Immature natural killer cell (primary cell): ENCODE measurements at places on chromosomes 13 and 19. TPM values are rescaled to one million over a fixed set of nuclear protein-coding genes. Genes with fewer than 3 reads are reported as not detected.

CAMSAP3 gene
- polyA plus RNA-seq = not detected

SPACA4 gene
- polyA plus RNA-seq = not detected

- no peak for DNase-seq
Measured at GRCh38 chr19:34393031-34393430, 11.2 kb upstream of the PDCD2L start.

DNA sequence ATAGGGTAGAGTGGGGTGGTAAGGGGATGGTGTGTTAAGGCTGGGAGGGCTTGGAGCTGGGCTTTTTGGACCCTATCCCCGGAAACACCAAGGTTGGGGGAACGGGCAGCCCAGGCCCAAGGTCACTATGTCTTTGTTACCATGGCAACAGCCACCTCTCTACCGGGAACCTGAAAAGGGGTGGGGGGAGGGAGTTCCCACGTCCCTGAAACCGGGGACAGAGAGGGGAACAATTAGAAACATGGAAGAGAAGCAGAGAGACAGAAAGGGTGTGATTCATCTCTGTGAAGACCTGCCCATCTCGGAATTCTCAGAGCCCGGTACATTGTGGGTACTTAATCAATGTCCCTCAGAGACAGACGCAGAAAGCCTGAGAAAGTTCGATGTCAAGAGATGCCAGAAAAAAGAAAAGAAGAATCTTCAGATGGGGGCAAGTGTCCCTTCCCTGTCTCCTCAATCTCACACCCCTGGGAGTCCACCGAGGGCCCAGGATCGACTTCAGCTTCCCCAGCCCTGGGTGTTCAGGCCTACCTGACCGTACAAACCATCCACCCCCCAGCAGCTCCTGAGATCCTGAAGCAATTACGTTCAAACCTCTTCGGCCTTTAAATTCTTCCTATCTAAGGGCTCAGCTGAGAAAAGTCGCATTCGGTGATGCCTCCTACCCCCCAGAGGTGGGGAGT is 6.8 kb upstream of the LRFN1 start:
- no peak for DNase-seq

PRR22 gene
- not detected for polyA plus RNA-seq

BEST2 gene
- polyA plus RNA-seq = not detected

MTIF3 gene
- 77.7 TPM for polyA plus RNA-seq

DNA sequence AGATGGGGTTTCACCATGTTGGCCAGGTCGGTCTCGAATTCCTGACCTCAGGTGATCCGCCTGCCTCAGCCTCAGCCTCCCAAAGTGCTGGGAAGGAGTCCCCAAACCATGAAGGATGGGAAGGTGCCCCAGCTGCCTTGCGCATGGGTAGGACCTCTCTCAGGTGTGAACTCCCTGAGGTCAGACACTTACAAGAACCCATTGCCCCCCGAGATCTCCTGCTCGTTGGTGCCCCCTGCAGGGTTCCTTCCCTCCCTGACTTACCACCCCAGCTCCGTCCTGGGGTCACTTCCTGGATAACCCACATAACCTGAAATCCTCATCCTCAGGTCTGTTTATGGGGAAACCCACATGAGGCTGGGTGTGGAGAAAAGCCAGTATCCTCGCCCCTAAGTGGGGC is 41.7 kb downstream of the UNC13A start:
- DNase-seq = no peak

GRCh38 chr13:80050252-80050651 is 290.7 kb downstream of the SPRY2 start:
- DNase-seq = no peak

GRCh38 chr13:70128098-70128497 is 19.8 kb upstream of the KLHL1 start:
- DNase-seq = no peak

DNA sequence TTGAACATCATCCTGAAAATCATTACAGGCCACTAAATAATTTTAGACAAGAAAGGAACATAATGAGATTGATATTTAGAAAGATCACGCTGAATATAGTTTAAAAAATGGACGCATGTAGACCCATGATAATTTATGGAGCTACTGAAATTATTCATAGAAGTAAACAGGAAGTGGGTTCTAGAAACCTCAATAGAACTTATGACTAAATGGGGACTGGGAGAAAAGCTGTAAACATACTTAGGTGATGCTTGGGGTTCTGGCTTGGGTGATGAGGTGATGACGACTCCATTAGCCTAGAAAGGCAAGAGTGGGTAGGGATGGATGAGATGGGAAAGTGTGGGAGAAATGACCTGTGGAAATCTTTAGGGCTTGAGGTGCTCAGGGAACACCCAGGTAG is 484.0 kb downstream of the MYO16 start:
- DNase-seq = no peak

DNA sequence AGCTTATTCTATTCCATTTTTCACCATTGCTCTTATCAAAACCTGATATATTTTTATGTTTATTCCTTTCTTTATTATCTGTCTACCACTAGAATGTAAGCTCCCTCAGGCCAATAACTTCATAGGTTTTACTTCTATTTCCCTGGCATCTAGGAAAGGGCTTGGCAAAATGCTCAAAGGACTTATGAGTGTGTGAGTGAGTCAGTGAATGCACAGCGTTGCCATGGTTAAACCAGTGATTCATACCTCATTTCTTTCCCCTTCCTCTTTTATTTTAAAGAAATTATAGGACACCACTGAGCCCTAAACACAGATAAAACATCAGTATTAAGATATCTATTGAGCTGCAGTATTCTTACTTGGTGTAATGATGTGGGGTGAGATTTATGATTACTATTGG is 162.1 kb downstream of the GPC6 start:
- no peak for DNase-seq

GRCh38 chr13:94233401-94233800 is 246.1 kb downstream of the DCT start:
- no peak for DNase-seq

- DNase-seq = peak; percentile 66
Measured at GRCh38 chr19:35509018-35509652, 4.3 kb downstream of the DMKN start.

DNA sequence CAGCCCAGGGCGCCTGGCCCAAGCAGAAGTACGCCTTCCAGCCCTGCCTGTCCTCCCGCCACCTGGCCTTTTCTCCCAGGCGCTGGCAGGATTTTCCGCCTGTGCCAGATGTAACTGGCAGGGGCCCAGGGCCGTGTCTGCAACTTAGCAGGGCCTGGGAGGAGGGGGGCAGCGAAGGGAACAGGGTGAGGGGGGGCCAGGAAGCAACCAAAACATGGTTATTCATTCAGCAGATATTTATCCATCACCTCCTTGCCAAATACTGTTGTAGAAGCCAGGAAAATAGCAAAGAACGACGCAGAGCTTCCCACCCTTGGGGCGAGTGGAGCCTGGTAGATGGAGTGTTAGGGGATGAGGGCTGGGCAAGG is 5.6 kb downstream of the TLE6 start:
- DNase-seq = no peak

GRCh38 chr13:52686376-52686775 is 33.7 kb downstream of the SUGT1 start:
- no peak for DNase-seq

- peak; percentile 78 for DNase-seq
Measured at GRCh38 chr19:17292301-17293074, 10.7 kb downstream of the ABHD8 start.

ZNF724 gene
- not detected for polyA plus RNA-seq

DNA sequence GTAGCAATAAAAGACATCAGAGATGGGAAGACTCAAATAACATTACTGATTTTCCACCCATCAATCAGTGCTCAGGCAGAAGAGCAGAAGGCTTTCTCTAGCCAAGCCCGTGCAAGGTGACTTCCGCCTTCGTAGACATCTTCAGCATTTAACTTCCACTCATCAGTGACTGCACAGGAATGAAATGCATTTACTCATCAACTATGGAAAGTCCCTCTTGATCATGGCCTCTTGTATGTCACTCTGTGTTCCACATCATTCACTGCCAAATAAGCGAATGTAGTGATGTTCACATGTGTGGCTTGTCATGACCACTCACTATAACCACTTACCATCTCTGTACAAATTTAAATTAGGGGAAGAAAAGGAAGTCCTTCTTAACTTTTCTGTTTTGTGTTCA is 49.4 kb downstream of the SACS start:
- no peak for DNase-seq

- DNase-seq = no peak
Measured at GRCh38 chr13:47628666-47629065, 372.4 kb downstream of the SUCLA2 start.

ZNF439 gene
- not detected for polyA plus RNA-seq

GRCh38 chr13:48579165-48579918 is 46.5 kb upstream of the RCBTB2 start:
- DNase-seq = no peak

DNA sequence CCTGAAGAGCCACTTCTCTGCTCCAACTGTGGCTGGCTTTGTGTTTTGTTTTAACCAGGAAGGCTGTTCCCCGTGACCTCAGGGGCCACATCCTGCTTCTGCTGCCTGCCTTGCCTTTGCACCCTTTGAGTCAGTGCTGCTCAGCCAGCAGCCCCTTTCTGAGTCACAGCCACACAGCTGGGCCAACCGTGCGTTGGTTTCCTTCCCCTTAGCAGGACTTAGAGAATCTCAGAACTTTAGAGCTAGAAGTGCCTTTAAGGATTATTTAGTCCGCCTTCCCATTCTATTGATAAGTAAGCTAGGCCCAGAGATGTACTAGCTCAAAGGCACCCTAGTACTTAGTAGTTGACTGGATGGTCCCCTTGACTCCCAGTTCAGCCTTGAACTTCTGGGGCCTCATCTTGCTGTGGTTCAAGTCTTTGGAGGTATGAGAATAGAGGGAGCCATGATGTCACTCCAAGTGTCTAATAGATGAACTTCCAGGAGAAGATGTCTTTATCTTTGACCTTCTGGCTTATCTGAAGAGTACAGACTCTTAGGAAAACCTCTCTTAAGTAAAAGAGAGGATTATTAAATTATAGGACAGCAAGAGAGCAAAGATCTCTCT is 8.0 kb downstream of the RGCC start:
- peak; percentile 84 for DNase-seq

DNA sequence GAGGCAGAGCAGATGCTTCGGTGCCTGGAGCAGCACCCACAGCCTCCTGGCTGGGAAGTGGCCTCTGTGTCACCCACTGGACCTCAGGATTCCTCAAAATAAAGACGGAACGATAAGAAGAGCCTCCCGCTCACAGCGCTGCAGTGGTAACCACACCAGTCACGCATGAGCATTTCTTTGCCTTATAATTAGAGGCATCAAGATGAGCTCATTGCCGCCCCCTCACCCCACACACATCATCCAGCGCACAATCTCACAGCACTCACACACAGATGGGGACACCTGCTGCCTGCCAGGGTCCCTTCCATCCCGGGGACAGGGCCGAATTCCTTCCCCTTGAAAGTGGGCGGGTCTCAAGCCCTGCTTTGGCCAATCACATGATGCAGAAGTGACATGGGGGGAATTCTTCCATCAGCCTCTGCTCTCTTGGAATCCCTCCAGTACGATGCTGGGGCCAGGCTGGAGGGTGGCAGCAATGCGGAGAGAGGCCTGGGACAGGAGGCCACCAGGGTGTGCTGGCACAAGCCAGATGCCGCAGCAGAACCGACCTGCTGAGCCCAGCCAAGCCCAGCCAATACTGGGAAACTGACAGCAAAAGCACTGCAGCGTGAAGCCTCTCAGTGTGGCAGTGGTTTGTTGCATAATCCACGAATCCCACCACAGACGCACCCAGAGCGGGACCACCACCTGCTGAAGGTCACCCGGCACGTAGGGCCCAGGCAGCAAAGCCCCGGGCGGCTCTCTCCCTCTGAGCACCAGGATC is 16.0 kb downstream of the PIP5K1C start:
- DNase-seq = no peak

DNA sequence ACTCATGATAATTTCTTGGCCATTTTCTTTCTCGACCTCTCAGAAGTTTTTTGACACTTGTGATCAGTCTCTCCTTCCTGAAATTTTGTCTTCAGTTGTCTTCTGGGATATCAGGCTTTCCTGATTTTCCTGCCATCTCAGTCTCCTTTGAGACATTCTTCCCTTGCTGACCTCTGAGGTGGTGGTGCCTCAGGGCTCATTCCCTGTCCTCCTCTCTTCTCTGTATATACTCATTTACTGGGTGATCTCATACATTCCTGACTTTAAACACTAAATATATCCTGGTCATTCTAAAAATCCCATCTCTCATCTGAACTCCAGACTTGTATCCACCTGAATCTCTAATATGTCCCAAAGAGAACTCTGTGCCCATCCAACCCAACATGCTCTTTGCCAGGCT is 31.3 kb upstream of the STARD13 start:
- no peak for DNase-seq

GRCh38 chr13:31951215-31951678 is 80.3 kb upstream of the FRY start:
- DNase-seq = peak; percentile 66

GRCh38 chr19:1182727-1183126 is 8.7 kb upstream of the SBNO2 start:
- DNase-seq = no peak

IGFL2 gene
- not detected for polyA plus RNA-seq

DNA sequence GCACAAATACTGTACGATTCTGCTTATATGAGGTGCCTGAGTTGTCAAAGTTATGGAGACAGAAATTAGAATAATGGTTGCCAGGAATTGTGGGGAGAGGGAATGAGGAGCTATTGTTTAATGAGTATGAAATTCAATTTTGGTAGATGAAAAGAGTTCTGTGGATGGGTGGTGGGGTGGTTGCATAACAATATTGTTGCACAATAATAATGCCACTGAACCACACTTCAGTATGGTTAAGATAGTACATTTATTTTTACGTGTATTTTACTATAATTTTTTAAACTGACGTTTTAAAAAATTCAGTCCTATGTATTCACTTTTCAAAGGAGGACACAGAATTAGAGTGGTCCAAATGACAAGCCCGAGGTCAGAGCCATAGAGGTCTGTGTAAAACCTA is 1.8 kb upstream of the OXGR1 start:
- no peak for DNase-seq

- DNase-seq = no peak
Measured at GRCh38 chr13:47299304-47299703, 402.5 kb upstream of the HTR2A start.

KATNAL1 gene
- 4.6 TPM for polyA plus RNA-seq

GRK1 gene
- not detected for polyA plus RNA-seq

MCEMP1 gene
- polyA plus RNA-seq = not detected

- no peak for DNase-seq
Measured at GRCh38 chr19:55454787-55455243, 6.6 kb downstream of the ISOC2 start.

DNA sequence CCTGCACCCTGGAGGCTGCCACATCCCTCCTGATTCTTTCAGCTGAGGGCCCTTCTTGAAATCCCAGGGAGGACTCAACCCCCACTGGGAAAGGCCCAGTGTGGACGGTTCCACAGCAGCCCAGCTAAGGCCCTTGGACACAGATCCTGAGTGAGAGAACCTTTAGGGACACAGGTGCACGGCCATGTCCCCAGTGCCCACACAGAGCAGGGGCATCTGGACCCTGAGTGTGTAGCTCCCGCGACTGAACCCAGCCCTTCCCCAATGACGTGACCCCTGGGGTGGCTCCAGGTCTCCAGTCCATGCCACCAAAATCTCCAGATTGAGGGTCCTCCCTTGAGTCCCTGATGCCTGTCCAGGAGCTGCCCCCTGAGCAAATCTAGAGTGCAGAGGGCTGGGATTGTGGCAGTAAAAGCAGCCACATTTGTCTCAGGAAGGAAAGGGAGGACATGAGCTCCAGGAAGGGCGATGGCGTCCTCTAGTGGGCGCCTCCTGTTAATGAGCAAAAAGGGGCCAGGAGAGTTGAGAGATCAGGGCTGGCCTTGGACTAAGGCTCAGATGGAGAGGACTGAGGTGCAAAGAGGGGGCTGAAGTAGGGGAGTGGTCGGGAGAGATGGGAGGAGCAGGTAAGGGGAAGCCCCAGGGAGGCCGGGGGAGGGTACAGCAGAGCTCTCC is 6.9 kb upstream of the CEACAM5 start:
- no peak for DNase-seq

GRCh38 chr19:16946951-16947940 is 58.4 kb downstream of the F2RL3 start:
- no peak for DNase-seq
